Activated effector memory CD4-positive, alpha-beta T cell treated with anti-CD3 and anti-CD28 coated beads, Interleukin-2, amount 50 U/mL, for 16 hours (primary cell): ENCODE measurements at places on chromosomes 1 and 21.

GRCh38 chr1:98045767-98046641 lies 125.2 kb upstream of the DPYD start:
- DNase-seq = peak; percentile 63

- DNase-seq = no peak
Measured at GRCh38 chr21:31804008-31804394, 68.8 kb upstream of the HUNK start.

- DNase-seq = no peak
Measured at GRCh38 chr1:207833956-207834660, 76.8 kb downstream of the CD34 start.

- DNase-seq = no peak
Measured at GRCh38 chr1:63148825-63149645, 173.3 kb upstream of the FOXD3 start.

- DNase-seq = no peak
Measured at GRCh38 chr1:52834798-52835197, 7.8 kb upstream of the ZYG11A start.

DNA sequence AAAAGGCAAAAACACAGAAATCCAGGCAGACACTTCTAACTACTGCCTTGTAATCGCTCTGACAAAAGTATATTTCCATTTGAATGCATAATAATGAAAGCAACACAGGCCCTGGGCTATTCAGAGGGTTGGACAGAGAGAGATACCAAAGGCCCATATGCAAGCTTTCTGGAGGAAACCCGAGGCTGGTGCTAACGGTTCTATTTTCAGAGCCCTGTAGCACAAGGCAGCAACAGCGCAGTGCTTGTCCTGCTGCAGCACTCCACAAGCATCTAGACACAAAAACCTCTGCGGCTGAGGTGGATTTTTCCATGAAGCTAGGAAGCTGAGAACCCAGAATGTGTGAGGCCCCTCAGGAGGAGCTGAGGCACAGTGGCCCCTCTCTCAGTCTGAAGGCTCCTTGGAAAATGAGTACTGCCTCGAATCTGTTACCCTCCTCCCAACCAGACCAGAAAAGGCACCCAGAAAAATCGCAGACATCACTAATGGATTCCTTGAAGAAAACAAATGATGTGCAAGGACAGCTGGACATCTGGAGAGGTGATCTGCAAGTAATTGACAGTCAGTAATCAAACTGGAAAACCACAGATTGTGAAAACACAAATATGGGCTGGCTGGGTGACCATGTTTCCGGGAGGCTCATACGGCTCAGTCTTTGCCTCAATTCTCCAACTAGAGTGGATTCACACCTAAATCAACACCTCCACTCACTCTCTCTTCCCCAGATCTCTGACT lies 54.0 kb downstream of the COLGALT2 start:
- DNase-seq = no peak

DNA sequence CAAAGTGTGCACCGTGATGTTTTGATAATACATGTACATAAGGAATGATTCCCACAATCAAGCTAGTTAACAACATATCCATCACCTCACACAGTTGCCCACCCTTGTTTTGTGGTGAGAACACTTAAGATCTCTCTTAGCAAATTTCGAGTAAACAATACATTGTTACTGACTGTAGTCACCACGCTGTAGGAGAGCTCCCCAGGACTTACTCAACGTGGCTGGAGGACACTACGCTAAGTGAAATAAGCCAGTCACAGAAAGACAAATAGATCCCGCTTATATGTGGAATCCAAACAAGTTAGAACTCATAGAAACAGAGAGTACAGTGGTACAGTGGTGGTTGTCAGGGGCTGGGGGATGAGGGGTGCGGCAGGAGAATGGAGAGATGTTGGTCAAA lies 24.8 kb downstream of the GPR137B start:
- DNase-seq = no peak

- DNase-seq = no peak
Measured at GRCh38 chr1:228921481-228921880, 186.2 kb downstream of the RHOU start.

- DNase-seq = no peak
Measured at GRCh38 chr1:84539972-84540371, 33.6 kb upstream of the GNG5 start.

DNA sequence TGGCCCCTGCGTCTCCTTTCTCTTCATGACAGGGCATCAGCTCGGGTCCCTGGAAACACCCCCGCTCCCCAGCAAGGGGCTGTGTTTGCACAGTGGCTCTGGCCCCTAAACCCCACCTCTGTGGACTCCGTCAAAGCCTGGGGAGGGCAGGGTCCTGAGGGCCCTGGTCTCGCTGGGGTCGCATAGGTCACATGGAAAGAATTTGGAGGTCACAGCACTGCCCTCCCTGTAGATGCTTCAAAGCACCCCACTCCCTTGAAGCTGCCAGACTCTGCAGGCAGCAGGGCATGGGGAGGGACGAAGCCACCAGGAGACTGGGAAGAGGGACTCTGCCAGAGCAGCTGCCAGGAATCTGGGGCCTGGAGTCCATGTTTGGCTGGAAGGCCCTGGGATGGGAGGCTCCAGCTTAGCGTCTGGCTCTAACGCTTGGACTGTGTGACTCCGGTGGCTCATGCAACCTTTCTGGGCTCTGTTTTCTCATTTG lies 36.6 kb upstream of the ECE1 start:
- DNase-seq = no peak

DNA sequence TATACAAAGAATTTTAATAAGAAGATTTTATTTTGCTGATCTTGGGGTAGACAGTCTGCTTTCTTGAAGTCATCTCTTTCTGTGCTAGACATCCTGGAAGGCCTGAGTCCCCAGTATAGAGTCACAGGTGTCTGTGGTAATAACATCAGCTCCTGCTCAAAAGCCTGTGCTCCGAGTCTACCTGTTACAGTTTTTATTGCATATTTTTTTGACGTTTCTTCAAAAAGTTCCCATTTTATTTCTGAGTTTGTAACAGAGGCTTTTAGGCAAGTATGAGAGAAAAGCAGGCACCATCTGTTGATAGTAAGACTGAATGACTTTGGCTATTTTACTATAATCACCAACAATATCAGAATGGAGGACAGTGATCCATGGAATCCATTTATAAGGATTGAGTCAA lies 58.0 kb upstream of the WDR26 start:
- DNase-seq = no peak

DNA sequence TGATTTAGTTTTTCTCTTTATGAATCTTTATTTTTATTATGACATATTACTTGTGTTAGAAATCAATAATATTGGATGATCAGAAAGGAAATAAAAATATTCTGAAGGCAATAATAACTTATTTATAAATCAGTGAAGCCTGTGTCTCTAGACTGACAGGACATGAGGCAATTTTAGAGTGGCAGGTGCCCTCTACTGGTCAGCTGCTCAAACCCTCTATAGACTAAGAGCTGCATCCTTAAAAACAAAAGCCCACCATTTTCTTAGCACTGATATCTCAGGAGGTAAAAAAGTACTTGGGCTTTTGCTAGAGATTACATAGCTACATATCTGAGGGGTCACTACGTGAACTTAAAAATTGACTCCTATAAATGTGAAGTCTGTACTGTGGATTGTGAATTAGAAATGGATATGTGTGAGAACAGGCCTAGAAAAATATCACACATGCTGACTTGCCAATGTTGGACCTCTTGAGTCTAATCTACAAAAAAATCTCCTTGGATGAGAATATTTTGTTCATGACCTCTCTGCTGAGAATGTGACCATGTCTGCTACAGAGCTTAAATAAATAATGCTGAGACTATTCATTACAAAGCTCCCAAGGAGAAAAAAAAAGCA lies 597.9 kb upstream of the ADAMTS5 start:
- no peak for DNase-seq

DNA sequence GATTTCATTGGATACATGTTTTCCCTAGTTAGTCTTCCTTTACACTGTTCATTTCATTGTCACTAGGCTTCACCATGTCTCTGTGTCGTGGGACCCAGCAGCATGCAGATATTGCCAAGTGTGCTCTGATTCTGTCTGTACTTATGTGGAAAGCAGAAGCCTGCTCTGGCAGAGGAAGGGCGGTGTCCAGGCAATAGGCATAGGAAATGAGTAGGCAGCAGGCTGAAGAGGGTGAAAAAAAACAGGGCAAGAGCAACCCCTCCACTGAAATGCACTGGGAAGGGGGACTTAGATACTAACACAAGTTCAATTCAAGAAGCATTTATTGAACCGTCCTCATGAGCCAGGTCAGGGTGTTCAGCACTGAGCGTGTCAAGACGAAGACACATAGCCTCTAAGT lies 85.2 kb upstream of the VAV3 start:
- no peak for DNase-seq

DNA sequence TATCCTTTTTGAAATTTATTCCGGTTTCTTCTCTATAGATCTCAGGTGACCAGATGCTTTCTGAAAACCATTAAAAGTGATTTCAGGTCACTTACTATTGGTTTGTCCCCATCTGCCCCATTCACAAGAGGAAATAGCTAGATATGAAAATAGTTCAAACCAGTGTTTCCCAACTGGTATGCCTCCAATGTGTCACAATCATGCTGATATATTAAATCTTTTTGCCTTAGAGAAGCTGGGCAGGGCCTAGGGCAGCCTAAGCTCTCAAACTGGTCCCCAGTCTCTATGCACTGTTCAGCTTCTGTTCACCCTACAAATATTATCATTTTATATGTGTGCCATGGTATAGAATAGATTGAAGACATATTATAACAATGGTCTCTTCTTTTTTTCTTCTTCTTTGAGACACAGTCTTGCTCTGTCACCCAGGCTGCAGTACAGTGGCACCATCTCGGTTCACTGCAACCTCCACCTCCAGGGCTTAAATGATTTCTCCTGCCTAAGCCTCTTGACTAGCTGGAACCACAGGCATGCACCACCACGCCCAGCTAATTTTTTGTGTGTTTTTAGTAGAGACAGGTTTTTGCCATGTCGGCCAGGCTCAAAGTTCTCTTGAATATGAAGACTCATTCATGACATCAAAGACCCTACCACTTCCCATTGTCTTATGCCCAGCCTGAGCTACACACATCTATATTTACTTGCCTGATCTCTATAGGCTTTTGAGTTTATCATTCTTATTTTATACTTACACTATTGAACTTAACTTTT lies 15.7 kb downstream of the PTPN22 start:
- no peak for DNase-seq

- no peak for DNase-seq
Measured at GRCh38 chr1:32759521-32759981, 57.0 kb upstream of the SYNC start.

GRCh38 chr1:243416495-243416894 lies 160.7 kb downstream of the SDCCAG8 start:
- DNase-seq = no peak

- no peak for DNase-seq
Measured at GRCh38 chr1:181818459-181818858, 243.1 kb downstream of the ZNF648 start.

DNA sequence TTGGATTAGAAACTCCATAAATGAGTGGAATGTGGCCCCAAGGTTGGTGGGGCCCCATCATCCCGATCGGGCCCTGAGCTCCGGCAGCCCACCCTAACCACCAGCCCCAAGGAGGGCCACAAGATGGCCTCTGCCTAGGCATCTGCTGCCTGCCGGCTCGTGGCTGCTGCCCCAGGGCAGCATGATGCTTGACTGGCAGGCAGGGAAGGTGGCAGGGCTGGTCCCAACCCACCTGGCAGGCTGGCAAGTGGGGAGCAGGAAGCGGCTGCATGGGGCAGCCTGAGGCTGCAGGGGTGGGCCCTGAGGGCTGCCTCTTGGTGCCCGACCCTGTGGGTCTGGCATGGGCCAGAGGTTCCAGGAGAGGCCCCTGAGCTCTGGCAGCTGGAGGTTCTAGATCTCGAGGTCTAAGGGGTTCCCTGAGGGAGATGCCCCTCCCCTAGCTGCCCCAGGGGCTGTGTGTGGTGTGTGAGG lies 760 bp upstream of the GJC2 start:
- no peak for DNase-seq

GRCh38 chr21:40668555-40669275 lies 178.2 kb downstream of the DSCAM start:
- DNase-seq = no peak

DNA sequence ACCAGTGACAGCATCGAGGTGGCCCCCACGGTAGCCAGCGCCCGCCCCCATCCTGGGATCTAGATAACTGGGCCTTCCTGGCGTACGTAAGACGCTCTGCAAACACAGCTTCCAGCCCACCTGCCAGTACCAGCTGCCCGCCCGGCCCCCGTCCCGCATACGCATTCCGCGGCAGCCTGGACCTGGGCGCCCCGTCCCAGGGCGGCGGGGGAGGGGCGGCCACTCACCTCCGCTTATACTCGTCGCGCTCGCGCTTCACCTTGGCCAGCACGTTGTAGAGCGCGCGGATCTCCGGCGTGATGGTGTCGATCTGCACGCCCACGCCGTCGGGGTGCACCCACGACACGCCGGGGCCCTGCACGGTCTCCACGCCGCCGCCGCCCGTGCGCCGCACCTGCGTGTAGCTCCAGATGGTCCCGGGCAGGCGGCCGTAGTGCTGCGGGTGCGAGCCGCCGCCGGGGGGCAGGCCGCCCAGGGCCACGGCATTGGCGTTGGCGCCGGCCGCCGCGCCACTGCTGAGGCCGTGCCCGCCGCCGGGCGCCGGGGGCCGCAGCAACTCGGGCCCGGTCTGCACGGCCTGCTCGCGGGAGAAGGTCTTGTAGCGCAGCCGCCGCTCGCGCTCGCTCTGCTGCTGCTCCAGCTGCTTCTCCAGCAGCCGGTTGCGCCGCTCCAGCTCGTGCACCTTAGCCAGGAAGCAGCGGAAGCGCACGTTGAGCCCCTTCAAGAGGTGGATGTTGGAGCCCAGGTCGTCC lies 859 bp downstream of the IFFO2 start:
- peak; percentile 86 for DNase-seq

- no peak for DNase-seq
Measured at GRCh38 chr1:18343581-18343980, 137.1 kb upstream of the KLHDC7A start.

DNA sequence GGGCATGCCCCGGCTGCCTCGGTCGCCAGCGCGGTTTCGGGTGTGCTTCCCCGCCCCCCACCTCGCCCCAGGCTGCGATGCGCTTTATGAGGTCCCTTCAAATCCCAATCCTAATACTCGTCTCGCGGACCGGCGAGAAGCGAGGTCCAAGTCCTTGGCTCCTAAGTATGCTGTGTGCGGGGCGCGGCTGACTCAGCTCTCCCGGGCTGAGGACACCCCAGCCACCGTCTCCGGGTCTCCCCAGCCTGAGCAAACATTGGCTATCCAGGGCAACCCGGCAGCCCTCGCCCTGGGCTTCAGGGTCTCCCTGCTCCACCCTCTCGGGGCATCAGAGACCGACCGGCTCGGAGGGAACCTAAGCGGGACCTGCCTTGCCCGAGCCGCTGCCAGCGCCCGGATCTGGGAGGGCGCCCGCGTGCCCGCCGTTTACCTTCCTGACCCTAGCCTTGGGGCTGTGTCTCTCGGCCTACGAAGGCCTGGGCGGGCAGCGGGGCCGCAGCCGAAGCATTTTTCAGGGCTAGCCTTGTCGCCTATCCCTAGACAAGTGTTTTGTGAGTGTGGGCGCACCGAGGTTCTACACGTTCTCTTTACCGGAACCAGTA lies 1.2 kb downstream of the ITPKB start:
- DNase-seq = peak; percentile 83
